ENCODE measurements at places on chromosomes 12 and 14.

GRCh38 chr12:84085046-84085445, 827.6 kb downstream of the SLC6A15 start:
- DNase-seq: no peak

DNA sequence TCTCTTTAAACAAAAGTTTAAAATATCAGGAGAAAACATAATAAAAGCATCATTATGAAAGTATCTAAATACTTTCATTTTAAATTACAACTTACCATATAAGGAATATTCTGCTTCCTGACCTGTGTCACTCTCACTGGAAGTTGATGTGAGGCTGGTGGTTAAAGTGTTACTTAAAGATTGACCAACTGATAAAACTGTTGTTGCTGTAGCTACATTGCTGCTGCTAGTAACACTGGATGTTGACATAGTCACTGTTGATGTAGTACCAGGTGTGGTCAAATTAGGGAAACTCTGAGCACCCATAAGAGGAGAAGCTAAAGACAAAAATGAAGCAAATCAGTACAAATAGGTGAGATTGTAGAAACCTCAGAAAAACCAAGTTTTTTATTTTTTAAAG, 79.9 kb downstream of the HECTD1 start:
- DNase-seq: no peak

- peak; percentile 85 for DNase-seq
These were observed 376.8 kb downstream of the DPF3 start for GRCh38 chr14:72516936-72517700.

- peak; percentile 24 for DNase-seq
These were observed 419.7 kb upstream of the PRICKLE1 start for GRCh38 chr12:43008953-43009845.

DNA sequence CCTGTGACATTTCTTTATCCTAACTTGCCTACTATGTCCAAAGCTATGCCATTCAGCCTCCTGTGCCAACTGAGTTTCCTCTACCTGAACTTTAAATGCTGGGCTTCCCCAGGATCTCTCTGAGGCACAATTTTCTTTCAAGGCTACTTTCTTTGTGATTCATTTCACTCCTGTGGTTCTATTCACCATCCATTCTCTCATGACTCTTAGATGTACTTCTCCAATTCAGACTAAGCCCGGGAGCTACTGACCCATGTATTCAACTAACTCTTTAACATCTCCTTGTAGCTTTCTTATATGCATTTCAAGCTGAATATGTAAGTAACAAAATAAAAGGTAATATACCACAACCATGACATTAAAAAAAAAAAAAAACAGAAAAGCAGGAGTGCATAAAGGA, 738.9 kb upstream of the USP15 start:
- DNase-seq: no peak

- DNase-seq: no peak
These were observed 46.5 kb downstream of the DCAF5 start for GRCh38 chr14:69106451-69106850.

GRCh38 chr14:87331991-87332390, 661.0 kb downstream of the GALC start:
- no peak for DNase-seq

GRCh38 chr14:78010688-78011087, 159.5 kb upstream of the NRXN3 start:
- no peak for DNase-seq

DNA sequence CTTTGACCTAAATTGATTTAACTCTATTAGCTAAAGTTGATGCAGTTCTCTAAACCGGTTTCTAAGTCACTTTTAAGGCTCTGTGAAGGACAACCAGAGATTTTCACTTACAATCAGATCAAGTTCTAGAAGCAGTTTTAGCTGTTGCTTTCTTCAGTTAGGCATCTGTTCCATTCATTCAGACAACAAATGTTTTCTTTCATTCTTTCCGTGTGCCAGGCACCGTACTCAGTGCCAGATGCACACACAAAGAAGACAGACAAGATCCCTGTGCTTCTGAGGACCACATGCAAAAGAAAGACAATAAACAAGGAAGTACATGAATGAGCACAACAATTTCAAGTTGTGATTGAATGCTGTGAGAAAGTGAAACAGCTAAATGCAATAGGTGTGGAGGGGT, 11.1 kb upstream of the EGLN3 start:
- peak; percentile 93 for DNase-seq

GRCh38 chr12:49975318-49975761, 2.6 kb downstream of the AQP6 start:
- no peak for DNase-seq

GRCh38 chr14:64845878-64846277, 33.8 kb downstream of the SPTB start:
- no peak for DNase-seq

GRCh38 chr14:97198813-97199212, 401.6 kb downstream of the VRK1 start:
- DNase-seq: no peak

DNA sequence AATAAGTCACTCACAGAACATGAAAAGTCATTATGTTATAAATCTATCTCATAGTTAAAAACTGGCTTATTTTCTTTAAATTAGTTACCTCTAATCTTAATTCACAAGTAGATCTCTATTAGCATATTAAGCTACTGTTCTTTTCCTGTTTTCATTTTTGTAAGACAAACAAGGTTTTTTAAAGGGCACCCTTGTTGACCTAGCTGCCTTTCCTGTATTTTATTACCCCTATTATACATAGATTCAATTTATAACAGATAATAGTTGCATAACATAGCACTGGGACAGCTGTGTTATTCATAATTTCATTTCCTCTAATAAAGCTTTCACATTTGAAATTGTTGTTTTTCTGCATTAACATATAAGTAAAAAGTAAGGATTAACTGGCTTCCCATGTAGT, 1500.7 kb upstream of the FLRT2 start:
- no peak for DNase-seq

DNA sequence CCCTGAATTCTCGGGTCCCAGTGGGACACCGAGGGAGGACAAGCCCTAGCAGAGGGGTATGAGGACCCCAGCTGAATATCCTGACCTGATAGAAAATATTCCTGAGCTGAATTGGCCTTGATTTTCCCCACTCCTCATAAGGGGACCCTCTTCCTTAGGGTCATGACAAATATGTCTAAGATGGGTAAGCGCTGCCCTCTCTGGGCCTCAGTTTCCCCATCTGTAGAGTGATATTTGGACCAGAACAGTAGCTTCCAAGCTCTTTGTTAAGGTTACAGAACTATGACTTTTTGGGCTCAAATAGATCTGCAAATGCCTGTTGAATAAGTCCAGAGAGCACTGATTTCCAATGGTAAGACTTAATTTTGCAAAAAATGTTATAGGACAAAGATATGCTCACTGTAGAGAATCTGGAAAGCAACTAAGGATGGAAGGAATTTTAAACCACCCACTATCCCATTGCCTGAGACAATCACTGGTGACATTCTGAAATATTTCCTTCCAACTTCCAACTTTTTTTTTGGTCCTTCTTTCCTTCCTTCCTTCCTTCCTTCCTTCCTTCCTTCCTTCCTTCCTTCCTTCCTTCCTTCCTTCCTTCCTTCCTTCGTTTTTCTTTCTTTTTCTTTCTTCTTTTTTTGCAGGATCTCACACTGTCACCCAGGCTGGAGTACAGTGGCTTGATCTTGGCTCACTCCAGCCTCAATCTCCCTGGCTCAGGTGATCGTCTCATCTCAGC, 32.0 kb downstream of the MYL2 start:
- DNase-seq: no peak

DNA sequence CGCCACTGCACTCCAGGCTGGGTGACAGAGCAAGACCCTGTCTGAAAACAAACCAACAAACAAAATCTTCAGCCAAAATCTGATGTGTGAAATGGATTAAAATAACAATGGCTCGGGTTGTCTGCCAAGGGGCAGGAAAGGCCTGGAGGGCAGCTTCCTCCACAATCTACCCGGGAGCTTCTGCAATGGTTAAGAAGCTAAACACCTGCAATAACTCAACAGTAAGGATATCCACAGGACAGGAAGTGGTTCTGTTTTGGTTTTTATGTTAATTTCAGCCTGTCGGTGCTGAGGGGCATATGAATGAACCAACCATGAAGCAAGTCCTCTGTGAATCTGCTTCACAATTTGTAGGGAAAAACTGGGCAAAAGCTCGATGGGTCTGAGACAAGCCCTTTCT, 34.4 kb downstream of the RAD52 start:
- no peak for DNase-seq

DNA sequence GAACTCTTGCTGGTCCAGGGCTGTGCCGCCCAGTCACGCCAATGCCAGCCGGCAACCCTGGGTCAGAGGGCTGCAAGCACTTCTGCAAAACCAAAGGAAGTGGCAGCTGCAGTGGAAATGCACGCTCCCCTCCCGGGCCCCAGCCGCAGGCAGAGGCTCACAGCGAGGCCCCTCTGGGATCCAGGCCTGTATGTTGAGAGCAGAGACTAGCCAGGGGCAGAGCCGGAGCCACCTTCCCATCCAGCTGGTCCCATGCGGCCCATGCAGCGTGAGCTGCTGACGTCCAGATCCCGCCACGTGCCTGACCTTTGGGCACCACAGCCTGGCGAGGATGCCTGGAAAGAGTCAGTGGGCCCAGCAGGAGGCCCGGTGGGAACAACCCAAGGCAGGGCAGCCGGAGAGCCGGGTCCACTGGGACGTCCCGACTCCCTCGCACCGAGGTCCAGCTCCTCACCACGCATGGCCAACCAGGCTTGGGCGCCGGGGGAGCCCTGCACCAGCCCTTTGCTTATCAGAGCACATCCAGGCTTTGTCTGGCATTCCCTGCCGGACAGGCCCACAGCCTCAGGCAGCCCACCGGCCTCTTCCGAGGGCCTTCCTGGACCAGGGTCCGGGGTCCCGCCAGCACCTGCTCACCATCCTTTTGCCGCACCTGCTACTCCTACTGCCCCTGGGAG, 4.3 kb downstream of the GPR132 start:
- peak; percentile 30 for DNase-seq

- DNase-seq: no peak
These were observed 65.9 kb downstream of the ITPR2 start for GRCh38 chr12:26767116-26767515.

- no peak for DNase-seq
These were observed 79.5 kb downstream of the EGLN3 start for GRCh38 chr14:33871394-33871793.

- no peak for DNase-seq
These were observed 38.0 kb downstream of the CCDC85C start for GRCh38 chr14:99566009-99566389.

DNA sequence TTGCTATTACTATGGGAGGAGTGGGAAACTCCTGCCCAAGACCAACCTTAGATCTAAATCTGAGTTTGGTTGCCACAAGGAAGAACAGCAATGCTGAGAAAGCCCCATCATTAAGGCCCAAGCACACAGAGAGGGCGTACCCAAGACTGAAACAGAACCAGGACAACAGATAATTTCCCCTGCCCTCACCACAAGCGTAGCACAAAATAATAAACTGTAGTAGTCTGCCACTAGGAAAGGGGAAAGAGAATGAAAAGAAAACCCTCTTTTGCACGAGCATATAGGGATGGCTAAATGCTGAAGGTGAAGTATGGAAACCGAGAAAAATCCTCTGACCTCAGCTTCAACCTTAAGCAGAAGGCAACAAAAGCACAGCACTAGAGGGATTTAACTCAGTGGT, 76.5 kb upstream of the DHRS4 start:
- DNase-seq: no peak

- DNase-seq: no peak
These were observed 682 bp downstream of the ERBB3 start for GRCh38 chr12:56080556-56081138.

DNA sequence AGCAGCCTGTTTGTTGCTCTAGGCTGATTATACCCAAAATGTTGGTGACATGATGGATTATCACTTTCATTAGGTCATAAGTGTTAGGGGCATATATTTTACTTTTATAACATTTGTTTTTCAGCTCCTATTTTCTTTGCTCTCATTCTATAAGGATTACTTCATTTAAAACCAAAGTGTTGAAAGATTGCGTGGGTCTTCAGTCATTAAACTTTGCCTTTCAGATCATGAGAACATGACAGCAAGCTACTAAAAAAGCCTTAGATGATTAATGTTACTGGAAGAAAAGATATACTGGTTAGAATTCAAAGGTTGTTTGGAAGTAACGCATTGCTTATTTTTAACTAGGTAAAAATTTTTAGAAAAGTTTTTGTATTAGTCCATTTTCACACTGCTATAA, 156.8 kb downstream of the ERC1 start:
- peak; percentile 68 for DNase-seq

GRCh38 chr14:103143506-103143905, 20.2 kb downstream of the TNFAIP2 start:
- DNase-seq: no peak

All from pons (tissue), 1 donor.